ENCODE measurements at places on chromosomes 2 and 18.

DNA sequence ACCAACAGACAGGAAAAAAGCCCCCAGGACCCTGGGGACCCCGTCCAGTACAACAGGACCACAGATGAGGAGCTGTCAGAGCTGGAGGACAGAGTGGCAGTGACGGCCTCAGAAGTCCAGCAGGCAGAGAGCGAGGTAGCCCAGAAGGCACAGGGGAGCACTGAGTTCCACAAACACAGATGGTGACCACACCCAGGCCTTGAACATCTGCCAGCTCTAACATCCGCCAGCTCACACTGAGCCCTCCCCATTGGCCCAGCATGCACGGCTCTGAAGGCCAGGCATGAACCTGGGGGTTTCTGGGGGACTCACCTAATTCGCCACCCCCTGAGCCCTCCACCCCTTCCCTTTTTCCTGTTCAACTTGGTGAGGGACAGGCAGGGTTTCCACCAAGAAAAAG is 25.6 kb upstream of the PRLH start:
- no peak for DNase-seq

DNA sequence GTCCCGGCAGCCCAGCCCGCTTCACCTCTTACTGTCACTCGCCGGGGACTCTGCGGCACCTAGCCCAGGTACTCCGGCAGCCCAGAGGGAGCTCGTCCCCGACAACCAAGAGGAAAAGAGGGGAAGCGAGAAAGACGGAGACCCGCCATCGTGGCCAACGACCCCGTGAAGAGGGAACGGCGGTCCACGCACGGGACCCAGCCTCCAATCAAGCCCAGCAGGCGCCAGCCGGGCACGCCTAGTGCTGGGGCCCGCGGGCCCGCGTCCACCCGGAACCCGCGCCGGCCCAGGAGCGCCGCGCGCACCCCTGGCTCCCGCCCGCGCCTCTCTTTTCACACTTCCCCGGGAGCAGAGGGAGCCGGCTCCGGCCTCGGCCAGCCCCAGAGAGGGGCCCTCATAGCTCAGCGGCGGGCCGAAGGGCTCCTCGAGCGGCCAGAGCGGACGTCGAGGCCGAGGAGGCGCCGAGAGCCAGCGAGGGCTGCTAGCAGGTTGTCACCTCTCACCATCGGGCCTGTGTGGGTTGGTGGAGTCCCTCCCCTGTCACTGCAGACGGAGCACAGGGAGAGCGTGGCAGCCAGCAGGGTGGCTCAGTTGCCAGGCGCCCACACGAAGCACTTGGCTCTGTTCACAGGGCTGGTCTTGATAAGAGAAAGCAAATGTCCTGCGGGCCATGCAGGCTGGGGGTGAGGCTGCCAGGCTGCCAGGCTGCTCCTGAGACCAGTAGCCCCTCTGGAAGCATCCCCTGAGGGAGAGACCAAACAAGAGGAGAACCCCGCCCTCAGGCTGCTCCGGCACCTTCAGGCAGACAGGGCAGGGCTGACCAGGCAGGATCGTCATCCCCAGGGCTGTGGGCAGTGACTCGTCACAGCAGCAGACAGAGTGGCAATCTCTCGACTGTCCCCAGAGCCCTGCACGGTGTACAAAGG is 36.9 kb upstream of the KLF11 start:
- no peak for DNase-seq

- DNase-seq: no peak
These were observed 237.3 kb downstream of the OTX1 start for GRCh38 chr2:63287956-63288355.

- DNase-seq: peak; percentile 65
These were observed 6.9 kb downstream of the CENPA start for GRCh38 chr2:26792720-26793119.

- DNase-seq: peak; percentile 73
These were observed 429.4 kb upstream of the TRIB2 start for GRCh38 chr2:12287220-12287751.

DNA sequence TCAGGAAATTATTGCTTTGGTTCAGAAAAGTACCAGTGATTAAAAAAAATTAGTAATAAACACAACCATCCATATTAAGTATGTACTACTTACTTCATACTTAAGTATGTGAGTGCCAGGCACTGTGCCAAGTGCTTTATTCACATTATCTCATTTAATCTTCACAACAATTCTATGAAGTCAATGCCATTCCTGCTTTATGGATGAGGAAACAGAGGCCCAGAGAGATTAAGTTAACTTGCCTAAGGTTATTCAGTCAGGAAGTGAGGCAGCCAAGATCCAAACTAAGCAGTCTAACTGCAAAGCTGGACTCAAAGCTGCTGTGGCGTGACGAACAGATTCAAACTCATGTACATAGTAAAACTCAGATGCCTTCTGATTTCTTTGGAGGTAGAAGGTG is 22.3 kb downstream of the DTNB start:
- DNase-seq: no peak

- no peak for DNase-seq
These were observed 190.4 kb upstream of the ID2 start for GRCh38 chr2:8491296-8492027.

DNA sequence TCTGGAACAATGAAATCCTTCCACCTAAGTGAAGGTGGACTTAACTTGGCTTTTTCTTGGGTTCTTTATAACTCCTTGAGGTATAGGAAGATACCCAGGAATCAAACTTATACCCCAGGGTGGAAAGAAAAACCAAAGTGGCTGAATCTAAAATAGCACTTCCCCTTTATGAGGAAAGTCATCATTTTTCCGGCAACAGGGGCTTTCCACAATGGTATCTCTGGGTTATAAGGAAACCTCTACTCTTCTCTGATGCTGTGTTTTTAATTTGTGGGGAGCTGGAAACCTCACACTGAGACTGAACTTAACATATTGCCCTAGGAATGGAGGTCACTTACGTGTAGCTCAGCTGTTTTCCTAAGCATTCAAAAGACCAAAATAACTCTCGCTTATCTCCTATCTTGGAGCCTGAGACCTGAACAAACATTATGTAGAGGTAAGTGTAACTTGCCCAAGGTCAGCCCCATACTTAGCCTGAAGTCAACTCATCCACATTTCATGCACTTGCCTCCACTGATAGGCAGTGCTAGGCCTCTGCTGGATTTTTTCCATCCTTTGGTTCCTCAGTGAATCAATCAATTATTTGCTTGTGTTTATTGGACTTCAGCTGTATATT is 117.9 kb downstream of the SETBP1 start:
- DNase-seq: no peak

DNA sequence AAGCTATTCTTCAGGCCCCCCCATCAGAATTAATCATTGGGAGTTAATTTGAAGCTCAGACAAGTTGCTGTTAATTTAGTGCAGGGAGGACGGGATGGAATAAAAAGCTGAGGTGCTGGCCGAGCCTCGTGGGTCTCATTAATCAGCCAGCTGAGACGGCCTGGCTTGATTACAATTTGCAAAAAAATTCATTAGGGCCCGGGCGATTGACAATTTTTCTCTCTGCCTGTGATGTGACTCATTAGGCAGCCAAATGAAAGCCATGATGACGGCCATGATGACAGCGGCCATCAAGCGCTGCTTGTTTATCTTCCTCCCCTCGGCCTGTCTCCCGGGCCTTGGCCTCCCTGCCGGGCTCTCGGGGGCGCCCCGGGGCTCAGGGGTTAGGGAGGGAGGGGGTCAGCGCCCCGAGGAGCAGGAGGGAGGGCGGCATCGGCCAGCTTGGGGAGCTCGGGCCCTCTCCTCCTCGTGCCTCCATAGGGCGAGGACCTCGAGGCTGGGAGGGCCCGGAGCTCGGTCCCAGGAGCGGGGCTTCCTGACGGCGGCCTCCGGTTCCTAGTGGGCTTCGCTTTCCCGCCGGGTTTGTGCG is 5.2 kb downstream of the GBX2 start:
- DNase-seq: no peak

GRCh38 chr18:46096651-46097300 is 1.3 kb downstream of the ATP5F1A start:
- DNase-seq: peak; percentile 14

DNA sequence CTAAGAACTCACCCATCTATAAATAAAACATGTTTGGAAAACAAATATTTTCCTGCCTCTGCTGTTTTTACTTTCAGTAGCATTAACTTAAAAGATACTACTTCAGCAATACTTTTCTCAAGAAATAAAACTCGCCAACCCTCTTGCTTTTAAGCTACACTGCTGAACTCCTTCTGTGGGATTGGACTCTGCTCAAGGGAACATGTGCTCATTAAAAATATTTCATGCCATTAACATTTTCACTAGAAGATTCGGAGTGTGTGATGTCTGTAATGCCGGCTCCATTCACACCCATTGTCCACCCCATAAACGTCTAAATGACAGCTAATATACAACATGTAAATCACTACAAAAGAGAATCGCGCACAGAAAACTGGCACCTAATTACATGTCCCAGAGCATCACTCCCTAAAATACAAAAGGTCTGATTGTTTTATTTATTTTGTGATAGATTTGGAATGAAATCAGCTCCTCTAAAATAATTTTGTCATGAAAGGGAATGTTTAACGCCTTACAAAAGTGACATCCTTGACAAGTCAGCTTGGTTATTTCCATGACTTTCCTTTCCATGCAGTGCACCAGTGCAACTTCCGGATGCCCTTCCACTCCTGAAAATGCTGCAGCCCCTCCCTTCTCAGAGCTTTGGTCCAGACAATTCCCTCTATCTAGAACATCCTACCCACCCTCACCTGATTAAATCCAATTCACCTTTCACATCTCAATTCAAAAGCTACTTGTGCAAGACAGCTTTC is 73.1 kb downstream of the ANKRD44 start:
- no peak for DNase-seq

GRCh38 chr2:94762600-94762999 is 108.6 kb upstream of the TEKT4 start:
- no peak for DNase-seq

GRCh38 chr2:1231466-1232063 is 181.7 kb upstream of the TPO start:
- DNase-seq: no peak

GRCh38 chr2:143473820-143474219 is 344.6 kb downstream of the ARHGAP15 start:
- DNase-seq: no peak

DNA sequence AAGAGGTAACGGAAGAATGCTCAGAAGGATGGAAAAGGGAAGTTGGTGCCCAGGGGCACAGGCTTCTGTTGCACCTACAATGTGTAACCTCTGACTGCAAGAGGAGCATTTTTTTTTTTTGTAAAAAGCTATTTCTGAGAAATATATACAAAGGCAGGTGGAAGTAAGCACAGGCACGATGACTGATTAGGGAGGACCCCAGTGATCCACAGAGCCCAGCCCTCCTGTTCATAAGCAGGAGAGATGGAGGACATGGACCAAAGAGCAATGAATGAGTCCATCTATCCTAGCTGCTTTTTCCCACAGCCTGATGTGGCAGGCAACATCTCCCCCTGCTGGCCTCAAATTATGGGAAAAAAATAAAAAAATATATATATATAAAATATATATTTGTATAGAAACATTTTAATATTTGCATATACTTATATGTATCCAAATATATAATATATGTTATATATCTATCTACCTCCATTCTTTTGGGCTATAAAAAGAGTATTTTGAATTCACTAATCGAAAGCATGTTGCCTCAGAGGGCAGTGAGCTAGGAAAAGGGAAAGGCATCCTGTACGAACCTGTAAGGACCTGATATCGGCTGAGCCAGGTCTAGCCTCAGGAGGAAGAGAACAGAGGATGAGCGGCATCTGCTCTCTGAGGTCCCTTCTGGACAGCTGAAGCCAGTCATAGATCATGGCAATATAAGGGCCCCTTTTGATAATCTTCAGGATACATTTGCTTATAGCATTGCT is 166.0 kb upstream of the STK17B start:
- peak; percentile 32 for DNase-seq

DNA sequence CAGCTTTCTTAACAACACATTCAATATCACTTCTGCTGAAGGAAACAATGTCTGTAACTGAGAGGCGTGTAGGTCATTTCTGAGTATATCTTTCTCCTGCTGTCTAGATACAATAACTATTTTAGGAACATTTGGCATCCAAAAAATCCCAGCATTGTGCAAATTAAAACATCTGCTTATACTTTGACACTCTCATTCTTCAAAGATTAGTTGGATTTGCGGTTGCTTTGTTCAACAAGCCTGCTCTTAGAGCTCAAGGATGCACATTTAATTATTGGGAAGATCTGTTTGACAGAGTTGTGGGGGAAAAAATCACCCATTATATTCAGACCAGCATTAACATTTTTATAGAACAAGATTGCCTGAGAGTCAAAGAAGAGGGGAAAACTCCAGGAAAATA is 449.5 kb upstream of the HNRNPA3 start:
- DNase-seq: no peak

- DNase-seq: no peak
These were observed 670 bp downstream of the GKN1 start for GRCh38 chr2:68974946-68975665.
